Suppressor macrophage (primary cell): ENCODE measurements at places on chromosomes 13 and 19.

- no peak for DNase-seq
Measured at GRCh38 chr13:67390462-67391086, 160.4 kb upstream of the PCDH9 start.

DNA sequence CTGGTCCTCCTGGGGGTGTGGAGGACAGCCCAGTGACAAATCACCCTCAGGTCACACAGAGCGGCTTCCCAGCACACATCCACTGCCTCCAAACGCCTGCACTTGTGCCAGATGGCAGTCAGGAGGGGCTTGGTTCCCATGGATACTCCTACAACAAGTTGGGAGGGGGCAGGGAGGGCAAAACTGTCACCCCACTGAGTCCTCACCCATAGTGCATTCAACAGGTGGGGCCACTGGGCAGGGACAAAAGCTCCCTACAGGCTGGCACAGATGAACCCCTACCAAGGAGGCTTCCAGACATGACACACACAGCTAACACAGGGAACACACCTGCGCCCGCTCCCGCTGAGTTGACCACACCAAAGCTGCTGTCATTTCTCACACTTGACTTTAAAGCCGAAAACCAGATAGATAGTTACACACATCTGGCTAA lies 120.5 kb downstream of the STK24 start:
- DNase-seq = no peak

DNA sequence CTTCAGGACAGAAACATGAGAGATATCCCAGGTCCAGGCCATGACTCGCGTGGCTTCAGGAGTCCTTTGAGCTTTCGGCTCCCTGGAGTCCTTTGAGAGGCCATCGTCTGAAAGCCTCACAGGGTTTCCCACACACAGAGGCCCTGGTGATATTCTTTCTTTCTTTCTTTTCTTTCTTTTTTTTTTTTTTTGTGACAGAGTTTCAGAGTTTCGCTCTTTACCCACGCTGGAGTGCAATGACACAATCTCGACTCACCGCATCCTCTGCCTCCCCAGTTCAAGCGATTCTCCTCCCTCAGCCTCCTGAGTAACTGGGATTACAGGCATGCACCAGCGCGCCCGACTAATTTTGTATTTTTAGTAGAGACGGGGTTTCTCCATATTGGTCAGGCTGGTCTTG lies 5.5 kb downstream of the SIN3B start:
- DNase-seq = no peak

GRCh38 chr19:29533578-29534544 lies 8.1 kb downstream of the VSTM2B start:
- no peak for DNase-seq

DNA sequence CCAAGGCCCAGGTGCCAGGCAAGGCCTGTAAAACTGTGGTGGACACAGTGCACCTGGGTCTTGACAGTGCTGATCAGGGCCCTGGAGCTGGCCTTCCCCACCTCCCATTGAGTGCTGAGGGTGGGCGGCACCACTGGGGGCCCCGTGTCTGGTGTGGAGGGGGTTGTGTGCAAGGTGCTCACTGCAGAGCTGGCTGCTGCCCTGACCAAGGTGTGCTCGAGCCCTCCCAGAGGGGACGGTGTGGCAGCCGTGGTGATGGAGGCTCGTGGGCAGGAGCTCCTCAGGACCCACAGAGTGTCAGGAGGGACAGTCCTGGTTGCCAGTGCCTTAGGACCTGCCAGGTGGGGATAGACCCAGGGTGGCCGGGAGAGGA lies 23.0 kb downstream of the ATP4B start:
- no peak for DNase-seq

GRCh38 chr13:27573265-27573664 lies 47.1 kb downstream of the LNX2 start:
- peak; percentile 5 for DNase-seq

DNA sequence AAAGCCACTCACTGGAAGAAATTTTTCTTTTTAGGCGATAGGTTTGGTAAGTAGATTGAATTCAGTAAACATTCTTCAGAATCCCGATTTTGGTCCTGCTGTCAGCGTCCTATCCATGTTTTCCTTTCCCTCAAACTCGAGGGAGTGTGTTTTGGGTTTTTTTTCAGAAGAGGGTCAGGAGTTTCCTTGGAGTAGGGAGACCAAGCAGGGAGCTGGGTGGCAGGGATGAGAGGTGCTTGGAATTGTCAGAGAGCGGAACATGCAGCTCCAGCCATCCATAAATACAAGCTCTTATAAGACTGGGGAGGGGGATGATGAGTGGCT lies 1.6 kb upstream of the PCDH8 start:
- DNase-seq = no peak

GRCh38 chr19:6033744-6034264 lies 55.9 kb upstream of the RANBP3 start:
- no peak for DNase-seq

DNA sequence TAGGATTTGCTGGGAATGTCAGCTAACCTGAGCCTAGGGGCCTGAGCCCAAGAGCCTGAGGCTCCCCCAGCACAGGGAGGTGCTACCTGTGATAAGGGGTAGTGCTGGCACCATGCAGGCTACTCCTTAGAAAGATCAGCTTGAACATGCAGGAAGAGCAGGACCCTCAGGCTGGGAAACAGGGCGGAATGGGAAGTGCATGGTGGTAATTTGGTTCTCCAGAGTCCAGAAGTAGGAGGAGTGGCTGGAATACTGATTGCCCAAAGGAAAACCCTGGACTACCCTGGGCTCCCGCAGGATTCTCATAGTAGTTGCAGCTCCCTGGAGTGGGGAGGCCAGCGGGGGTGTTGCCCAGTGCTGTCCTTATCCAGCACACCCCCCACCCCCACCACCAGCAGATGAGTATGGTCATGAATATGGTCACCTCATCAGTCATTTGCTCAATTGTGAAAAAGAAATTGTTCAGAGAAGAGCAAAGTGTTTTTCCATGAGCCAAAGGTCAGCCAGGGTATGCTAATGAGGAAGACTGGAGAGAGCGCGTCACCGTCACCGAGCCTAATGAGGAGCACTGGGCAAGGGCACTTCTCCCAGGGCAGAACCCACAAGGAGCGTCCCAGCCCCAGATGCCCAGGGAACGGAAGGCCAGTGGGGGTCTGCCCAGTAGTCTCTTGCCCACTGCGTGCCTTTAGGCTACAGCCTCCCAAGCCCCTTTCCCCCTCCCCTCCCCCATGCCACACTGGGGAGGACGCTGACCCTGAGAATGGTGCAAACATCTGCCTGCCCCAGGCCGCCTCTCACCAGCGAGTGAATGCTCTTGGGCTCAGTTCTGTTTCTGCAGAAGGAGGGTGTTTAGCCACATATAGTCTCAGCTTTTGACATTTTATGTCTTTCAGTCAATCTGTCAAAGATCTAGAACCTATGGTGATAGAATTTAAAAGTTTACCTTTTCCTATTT lies 5.3 kb downstream of the SLC25A15 start:
- DNase-seq = no peak

GRCh38 chr13:50365408-50366391 lies 350.5 kb downstream of the KCNRG start:
- no peak for DNase-seq

DNA sequence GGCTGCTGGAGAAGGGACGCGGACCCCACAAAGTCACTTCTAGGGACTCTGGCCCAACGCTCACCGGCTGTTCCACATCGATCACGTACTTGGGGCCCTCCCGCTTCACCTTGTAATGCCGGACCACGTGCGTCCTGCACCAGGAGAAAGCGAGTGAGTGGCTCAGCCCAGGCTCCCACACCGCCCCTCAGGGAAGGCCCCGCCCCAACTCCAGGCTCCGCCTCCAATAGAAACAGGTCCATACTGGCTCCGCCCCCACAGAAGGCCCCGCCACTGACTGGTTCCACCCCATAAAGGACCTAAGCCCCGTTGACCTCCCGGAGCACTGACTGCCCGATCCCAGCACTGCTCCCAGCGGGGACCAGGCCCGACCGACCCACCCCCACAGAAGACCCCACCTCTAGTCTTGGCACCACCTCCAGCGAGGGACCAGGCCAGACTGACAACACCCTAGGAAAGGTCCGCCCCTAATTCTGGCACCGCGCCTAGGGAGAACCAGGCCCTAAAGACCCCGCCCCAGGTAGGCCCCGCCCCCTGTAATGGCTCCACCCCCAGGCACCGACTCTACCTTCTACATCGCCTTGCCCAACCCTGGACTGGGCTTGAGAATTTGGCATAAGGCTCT lies 11.3 kb downstream of the STAP2 start:
- peak; percentile 59 for DNase-seq

DNA sequence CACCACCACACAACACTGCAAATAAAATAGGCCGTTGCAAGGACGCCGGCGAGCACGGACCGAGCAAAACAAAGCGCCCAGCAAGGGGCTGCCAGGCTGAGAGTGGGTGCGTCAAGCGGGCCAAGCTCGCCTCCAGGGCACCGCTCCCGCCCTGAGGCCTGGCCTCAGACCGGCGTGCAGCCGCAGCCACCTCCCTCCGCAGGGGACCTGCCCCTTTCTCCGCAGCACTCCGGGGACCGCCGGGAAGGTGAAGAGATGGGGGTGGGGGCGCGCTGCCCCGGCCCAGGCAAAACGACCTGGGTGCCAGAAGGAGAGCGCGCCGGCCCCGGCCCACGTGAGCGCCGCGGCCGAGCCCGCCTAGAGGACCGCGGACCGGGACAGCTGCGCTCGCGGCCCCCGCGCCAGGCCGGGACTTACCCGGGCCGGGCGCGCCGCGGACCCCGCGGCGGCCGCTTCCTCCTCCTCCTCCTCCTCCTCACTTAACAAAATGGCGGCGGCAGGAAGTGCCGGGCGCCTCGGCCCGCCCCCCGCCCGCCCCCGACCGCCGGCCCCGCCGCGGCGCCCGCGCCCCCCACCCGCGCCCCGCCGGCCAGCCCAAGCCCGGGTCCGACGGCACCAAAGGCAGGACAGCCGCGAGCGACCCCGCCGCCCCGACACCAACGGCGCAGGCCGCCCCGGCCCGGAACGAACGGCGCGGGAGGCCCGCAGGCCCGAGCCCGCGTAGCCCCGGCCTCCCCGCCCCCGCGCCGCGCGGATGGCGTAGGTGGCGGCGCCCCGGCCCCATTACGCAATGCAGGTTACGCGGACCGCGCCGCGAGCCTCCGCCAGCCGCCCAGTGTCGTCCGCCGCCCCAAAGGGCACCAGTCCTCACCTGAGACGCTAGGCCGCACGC lies 674 bp downstream of the BRD4 start:
- DNase-seq = peak; percentile 67

DNA sequence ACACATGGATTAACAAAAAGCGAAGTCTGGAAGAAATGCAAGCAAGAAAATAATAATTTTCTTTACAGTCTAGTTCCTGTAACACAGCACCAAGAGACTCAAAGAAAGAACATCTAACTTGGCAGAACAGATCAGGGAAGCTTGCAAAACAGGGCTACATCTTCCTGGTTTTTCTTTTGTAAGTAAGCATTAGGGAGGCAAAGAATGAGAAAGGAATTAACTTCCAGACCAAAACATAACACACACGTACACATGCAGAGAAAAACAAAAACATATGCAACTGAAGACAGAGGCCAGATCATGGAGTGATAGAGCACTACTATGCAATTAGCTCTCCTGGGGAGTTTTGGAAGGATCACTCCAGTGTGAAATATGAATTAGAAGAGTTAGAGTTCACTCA lies 120.5 kb downstream of the DIAPH3 start:
- no peak for DNase-seq

GRCh38 chr13:95677564-95678266 lies 776 bp downstream of the DNAJC3 start:
- peak; percentile 15 for DNase-seq

- DNase-seq = no peak
Measured at GRCh38 chr13:28375250-28375930, 119.5 kb downstream of the FLT1 start.
